RWPE2 (cell line): ENCODE measurements at places on chromosomes 3 and 15.

GRCh38 chr3:73622091-73622805, 2.5 kb downstream of the PDZRN3 start:
- DNase-seq: no peak

DNA sequence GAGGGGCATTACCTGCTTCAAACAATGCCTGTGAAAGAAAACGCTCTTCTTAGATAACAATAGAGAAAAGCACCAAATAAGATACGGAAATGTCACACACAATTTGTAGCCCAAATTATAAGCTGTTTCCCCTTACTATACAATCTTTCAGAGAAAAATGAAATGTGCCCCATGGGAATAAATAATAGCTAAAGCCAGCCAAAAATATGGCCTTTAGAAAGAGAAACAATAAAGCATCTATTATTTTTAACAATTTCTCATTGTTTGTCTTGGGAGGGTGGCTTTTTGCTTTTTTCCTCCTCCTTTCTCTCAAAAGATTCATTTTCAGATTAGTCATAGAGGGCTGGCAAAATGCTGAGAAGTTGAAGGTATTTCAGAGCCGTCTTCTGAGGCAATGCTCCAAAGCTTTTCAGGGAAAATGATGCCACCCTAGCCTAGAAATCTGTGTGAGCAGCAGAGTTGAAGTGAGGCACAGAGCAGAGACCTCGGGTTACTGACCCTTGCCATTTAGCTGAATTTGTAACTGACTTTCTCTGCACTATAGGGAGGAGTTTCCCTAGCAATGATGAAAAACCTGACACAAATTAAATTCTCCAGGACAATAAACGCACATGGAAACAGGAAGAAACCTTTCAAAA, 86.3 kb upstream of the PRICKLE2 start:
- no peak for DNase-seq

DNA sequence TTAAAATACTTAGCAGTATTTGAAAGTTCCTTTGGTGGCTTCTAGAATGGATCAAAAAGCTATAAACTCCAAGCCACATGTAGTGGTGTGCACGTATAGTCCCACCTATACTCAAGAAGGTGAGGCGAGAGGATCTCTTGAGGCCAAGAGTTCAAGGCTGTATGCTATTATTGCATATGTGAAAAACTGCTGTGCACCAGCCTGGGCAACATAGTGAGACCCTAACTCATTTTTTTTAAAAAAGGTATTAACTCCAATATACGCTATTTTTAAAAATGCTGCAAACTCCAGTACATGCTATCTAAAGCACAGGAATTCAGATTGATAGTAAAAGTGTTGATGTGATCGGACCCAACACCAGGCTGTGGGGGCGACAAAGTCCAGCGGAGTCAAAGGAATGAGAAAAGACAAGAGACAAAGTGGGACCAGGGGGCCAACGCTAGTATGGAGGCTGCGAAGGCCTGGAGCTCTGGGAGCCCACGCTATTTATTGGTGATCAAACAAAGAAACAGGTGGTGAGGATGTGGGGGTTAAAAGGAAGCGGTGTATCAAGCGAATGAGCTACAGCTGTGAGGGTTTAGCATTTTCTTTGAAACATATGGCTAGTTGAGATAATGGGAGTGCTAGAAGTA, 66.6 kb downstream of the ARIH1 start:
- DNase-seq: no peak

- DNase-seq: no peak
Observed at GRCh38 chr3:57091521-57092273, 31.2 kb downstream of the SPATA12 start.

- DNase-seq: no peak
Observed at GRCh38 chr15:70260580-70260979, 162.9 kb upstream of the TLE3 start.

DNA sequence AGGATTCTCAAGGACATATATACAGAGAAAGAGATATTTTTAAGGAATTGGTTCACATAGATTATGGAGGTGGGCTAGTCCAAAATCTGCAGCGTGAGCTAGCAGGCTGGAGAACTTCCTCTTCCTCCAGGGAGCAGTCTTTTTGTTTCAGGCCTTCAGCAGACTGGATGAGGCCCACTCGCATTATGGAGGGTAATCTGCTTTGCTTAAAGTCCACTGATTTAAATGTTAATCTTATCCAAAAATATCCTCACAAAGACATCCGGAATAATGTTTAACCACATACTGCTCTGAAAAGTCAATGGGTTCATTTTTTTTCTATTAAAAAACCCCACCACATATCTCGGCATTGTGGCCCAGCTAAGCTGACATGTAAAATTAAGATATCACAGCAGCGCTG, 22.2 kb upstream of the NRROS start:
- no peak for DNase-seq

DNA sequence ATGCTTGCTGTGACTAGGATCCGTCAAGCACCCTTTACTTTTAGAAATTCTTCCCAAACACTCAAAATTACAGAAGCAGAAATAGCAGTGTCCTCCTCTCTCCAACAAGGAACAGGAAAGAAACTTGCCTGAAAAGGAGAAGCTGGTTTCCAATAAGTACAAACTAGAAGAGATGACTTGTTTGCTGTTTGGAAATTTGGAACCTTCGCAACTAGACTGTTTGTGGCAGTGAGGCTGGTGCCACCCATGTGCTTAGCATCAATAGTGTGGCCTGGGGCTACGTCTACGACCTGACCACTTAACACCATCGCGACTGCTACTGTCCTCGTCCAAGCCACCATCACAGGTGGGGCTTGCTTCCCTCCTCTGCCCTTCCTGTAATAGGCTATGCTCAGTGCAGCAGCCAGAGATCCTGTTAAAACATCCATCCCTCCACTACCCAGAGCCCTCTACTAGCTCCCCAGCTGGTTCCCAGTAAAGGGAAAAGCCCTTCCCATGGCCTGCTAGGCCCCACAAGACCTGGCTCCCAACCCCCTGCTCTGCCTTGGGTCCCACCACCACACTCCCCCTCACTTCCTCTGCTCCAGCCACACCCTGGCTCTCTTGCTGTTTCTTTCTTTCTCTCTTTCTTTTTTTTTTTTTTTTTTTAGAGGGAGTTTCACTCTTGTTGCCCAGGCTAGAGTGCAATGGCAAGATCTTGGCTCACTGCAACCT, 52.6 kb upstream of the CCR2 start:
- DNase-seq: no peak

DNA sequence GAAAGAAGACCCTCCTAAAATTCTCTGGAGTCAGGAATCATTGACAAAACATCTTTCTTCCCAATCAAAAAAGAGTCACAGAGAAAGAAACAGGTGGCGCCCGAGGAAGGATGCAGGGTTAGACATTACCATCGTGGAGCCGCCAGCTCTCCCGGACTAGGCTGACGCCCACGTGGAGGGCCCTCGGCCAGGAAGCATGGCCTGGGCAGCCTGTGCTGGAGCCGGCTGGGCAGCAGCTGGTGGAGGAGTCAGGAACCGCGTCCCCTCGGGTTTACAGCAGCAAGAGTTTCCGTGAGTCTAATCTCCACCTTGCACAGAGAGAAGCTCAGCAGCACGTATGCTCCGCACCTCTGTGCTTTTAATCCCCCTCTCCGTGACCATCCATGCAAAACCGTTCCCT, 533.7 kb upstream of the ATP11B start:
- DNase-seq: no peak

- DNase-seq: no peak
Observed at GRCh38 chr3:169213956-169214355, 449.6 kb downstream of the MECOM start.

GRCh38 chr15:75864213-75865059, 21.2 kb downstream of the UBE2Q2 start:
- no peak for DNase-seq

GRCh38 chr3:119073258-119074001, 38.8 kb upstream of the IGSF11 start:
- no peak for DNase-seq

GRCh38 chr3:18077128-18077840, 334.9 kb upstream of the TBC1D5 start:
- no peak for DNase-seq

- DNase-seq: no peak
Observed at GRCh38 chr3:188231456-188231855, 77.5 kb downstream of the LPP start.

- no peak for DNase-seq
Observed at GRCh38 chr3:23166845-23167244, 36.3 kb upstream of the UBE2E2 start.

DNA sequence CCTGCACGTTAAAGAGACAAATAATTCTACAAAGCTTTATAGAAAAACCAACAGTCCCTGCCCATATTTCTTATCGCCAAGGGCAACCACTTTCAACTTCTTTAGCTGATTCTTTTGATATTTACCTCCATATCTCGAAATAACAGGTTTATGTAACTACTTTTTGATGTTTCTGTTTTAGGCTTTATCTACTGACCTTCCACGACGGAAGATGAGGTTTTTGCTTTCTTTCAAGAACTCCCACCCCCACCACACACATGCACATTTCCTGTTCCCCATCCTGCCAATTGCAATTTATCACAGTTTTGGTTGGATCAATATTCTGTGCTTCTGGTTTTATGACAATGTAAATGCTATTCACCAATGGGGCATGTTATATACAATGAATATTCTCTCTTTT, 330.4 kb upstream of the ICE2 start:
- no peak for DNase-seq

GRCh38 chr3:126517291-126517951, at the start of gene UROC1:
TSS of gene UROC1 (minus strand) at chr3:126517773. CDS start at chr3:126517719, 54 bp downstream.
- peak; percentile 48 for DNase-seq

GRCh38 chr3:30256474-30256873, 349.9 kb upstream of the TGFBR2 start:
- no peak for DNase-seq

DNA sequence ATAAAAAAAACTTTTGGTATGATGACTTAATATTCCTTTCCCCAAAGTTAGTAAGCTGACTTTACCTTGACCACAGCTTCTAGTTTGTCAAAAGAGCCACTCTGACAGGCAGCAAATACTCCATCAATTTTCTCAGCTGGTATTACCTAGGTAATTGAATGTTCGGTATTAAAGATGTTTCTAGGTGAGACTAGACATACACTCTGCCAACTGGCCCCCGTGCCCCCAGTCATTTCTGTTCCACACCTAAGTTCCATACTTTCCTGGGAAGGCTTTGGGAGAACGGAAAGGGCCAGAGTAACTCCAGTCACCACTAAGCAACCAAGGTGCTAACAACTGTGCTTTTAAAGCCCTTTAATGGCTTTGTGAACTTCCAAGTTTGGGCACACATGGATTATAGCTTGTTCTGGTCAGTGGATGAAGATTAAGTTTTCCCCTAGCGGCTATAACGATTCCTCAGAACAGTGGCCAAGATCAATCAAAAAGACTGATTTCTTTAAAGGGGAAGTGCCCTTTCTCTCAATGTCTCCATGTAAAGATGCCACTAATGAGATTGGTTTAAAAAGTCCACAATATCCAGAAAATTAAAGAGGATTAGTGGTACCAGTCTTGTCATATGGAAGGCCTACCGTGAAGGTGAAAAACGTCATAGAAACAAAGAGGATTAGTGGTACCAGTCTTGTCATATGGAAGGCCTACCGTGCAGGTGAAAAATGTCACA, 7.0 kb downstream of the EIF4A2 start:
- no peak for DNase-seq

- no peak for DNase-seq
Observed at GRCh38 chr3:113783463-113783862, 36.6 kb downstream of the ATP6V1A start.

DNA sequence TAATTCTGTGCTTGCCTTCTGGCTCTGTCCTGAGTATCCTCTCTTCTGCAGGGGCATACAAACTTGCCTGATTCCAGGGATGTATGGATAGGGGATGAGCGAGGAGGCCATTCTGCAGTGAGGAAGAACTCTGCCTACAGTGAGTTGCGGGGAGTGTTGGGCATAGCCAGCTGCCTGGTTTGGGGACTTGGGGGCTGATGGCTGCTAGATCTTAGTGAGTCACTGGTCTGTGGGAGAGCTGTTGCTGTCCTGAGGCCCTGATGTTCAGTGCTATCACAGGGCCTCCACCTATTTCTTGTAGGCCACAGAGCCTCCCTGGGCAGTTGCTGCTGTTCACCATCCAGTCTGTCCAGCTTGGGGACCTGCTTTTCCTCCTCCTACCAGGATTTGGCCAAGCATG, 20.3 kb downstream of the CDAN1 start:
- DNase-seq: peak; percentile 35
